ENCODE measurements at places on chromosomes 4 and X. TPM values are rescaled to one million over a fixed set of nuclear protein-coding genes. Genes with fewer than 3 reads are reported as not detected.
A peak's percentile ranks its signal among the peaks of the same experiment; 100 is the strongest.

The TRIM75 gene
- not detected for total RNA-seq

The CT45A2 gene
- total RNA-seq, result not detected

GRCh38 chr4:42855779-42856178 is 36.7 kb upstream of the GRXCR1 start:
- no peak for DNase-seq
- H3K36me3 ChIP-seq, result no peaks in the 10 kb centered on the region
- no peaks in the 10 kb centered on the region for H3K4me1 ChIP-seq

DNA sequence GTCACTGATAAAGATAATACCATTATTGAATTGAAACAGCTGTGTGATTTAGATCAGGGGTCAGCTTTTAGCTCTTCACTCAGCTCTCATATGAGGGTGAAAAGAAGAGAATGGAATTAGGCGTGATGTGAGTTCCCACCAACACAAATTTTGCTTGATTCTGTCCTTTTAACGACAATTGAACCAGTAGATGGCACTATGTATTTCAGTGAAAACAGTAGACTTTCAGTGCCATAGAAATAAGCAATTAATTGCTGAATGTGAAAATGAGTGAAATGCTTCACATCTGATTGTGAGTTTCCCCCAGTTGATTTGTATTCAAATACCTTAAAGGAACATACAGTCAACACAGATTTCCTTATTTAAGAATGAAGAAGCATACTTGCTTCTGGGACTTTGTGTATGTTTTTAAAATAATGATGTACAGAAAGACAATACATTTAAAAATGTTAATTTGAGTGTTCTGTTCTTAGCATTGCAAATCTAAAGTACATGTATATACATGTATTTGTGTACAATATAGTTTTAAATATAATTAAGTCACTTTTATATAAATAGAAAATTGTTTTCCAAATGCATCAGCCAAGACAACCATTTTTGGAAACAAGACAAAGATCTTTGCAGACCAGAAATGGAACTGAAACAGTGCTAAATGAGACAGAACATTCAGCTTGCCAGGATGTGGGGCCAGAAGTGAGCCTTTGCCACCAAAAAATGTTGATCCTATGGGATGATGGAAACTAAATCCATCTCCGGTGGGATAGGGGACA is 178.8 kb downstream of the SNCA start:
- H3K4me3 ChIP-seq, result no peak overlapping the region
- H3K27ac ChIP-seq, result peak overlapping the region; percentile 51
- H3K4me1 ChIP-seq, result peaks cover 7% of the 10 kb centered on the region
- no peak for DNase-seq
- H3K27me3 ChIP-seq, result peaks cover 2% of the 10 kb centered on the region

- H3K4me1 ChIP-seq, result no peaks in the 10 kb centered on the region
- H3K27ac ChIP-seq, result no peak overlapping the region
- H3K4me3 ChIP-seq, result no peak overlapping the region
- peaks cover 4% of the 10 kb centered on the region for H3K27me3 ChIP-seq
- no peak for DNase-seq
Observed at GRCh38 chr4:163191999-163192398, 25.3 kb upstream of the NAF1 start.

GRCh38 chr4:15488658-15489470 is 19.2 kb downstream of the CC2D2A start:
- H3K36me3 ChIP-seq, result peaks cover 4% of the 10 kb centered on the region
- no peak for DNase-seq
- H3K4me3 ChIP-seq, result no peak overlapping the region
- H3K27ac ChIP-seq, result no peak overlapping the region
- H3K27me3 ChIP-seq, result peaks cover 3% of the 10 kb centered on the region

Data from activated B cell treated with CpG ODN at 0.5 μM for 24 hours (primary cell).